Upper lobe of left lung (tissue), 6 donors: ENCODE measurements at places on chromosomes 12 and 14.
A peak's percentile ranks its signal among the peaks of the same experiment; 100 is the strongest.

- DNase-seq, result no peak
Measured at GRCh38 chr12:11767798-11768197, 118.3 kb downstream of the ETV6 start.

DNA sequence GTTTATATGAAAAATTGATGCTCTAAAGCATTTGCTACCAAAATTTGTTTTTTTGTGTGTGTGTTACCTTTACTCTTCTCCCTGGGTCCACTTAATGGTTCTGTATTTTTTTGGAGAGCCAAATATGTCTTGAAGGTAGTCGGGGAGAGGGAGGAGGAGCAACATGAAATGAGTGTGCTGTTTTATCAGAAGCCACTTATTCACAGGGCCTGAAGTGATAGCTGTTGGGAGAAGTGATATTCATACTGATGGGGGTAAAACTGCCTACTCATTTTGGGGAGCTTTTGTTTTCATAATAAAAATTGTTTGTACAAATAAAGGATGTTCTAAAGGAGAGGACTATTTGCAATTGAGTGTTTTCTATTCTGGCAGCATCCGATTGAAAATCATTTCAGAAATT is 29.2 kb downstream of the CRADD start:
- no peak for DNase-seq

DNA sequence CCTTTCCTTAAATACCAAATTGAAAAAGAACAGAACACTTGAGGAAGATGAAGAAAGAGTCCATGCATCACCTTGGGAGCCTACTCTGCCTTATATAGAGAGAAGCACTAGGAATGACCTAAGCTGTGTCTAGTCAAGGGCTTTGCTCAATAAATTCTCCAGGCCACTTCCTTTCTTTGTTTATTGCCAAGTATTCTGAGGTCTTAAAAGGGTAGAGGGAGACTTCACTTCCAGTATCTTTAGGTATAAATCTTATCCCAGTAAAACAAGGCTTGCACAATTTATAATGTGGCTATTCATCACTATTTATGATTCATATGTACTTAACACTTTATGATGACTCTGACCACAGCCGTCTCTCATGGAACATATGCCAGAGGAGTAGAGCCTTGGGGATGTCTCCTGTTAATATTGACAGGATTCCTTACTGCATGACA is 85.1 kb upstream of the ARHGAP5 start:
- DNase-seq, result no peak

GRCh38 chr12:59357811-59358210 is 238.0 kb upstream of the SLC16A7 start:
- DNase-seq, result no peak

DNA sequence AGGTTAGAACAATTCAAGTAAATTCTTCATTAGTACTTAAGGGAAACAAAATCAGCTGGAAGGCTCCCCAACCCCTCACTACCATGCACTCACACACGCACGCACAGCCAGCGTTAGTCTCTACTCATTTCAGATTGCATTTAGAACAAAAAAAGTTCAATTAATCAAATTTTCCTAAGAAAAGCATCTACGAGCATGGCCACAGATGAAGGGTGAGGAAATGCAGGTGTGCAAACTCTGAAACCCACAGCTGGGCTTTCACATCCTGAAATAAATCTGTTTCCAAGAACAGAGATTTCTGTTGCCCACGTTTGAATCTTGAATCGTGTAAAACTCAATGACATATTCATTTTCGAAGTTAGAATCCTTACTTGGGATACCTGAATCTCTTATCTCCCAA is 62.6 kb downstream of the SEL1L start:
- DNase-seq, result no peak

GRCh38 chr12:131799828-131800593 is 28.2 kb upstream of the MMP17 start:
- peak; percentile 76 for DNase-seq

GRCh38 chr12:94889445-94890210 is 113.9 kb downstream of the NDUFA12 start:
- no peak for DNase-seq

- DNase-seq, result no peak
Measured at GRCh38 chr14:74472601-74473000, 20.5 kb downstream of the NPC2 start.

- peak; percentile 29 for DNase-seq
Measured at GRCh38 chr12:58919231-58920101, 838 bp downstream of the LRIG3 start.

DNA sequence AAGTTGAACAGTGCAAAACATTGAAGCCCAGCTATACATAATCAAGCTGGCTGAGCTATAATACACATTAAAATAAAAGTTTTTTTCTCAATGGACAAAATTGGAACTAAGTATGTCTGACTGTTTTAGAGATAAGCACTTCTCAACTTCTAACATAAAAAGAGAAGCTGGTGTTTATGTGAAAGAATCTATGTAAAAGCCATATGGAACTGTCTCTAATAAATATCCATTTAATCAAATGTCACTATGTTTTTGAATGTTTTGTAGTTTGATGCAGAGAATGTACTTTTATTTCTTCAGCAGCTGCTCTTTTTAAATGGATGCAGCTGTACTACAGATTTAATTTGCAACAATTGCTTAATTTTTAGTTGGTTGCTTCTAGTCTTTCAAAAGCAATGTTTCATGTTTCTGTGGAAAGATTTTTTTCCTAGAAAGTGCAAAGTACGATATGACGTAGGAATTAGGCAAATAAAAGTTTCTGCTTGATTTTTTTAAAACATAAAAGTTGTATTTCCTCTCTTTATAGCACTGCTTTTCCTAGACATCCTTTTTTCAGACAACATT is 114.2 kb downstream of the PDE3A start:
- DNase-seq, result no peak

DNA sequence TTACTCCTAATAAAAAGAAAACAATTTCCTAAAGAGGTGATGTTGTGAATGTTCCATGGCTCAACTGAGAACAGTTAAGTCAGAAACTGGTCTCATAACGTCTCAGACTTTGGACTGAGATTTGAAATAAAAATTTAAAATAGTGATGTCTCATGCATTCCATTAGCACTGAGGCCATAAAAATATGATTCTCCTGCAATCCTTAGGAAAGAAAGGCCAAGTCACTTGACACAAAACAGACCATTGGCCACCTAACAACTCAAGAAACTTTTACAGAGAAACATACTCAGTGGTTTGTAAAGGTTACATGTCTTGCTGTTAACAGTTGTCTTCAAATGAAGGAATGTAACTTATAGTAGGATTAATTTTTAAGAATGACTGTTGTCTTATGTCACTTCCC is 58.1 kb downstream of the STAB2 start:
- DNase-seq, result no peak

- DNase-seq, result no peak
Measured at GRCh38 chr14:92507174-92507768, 6.3 kb upstream of the RIN3 start.

DNA sequence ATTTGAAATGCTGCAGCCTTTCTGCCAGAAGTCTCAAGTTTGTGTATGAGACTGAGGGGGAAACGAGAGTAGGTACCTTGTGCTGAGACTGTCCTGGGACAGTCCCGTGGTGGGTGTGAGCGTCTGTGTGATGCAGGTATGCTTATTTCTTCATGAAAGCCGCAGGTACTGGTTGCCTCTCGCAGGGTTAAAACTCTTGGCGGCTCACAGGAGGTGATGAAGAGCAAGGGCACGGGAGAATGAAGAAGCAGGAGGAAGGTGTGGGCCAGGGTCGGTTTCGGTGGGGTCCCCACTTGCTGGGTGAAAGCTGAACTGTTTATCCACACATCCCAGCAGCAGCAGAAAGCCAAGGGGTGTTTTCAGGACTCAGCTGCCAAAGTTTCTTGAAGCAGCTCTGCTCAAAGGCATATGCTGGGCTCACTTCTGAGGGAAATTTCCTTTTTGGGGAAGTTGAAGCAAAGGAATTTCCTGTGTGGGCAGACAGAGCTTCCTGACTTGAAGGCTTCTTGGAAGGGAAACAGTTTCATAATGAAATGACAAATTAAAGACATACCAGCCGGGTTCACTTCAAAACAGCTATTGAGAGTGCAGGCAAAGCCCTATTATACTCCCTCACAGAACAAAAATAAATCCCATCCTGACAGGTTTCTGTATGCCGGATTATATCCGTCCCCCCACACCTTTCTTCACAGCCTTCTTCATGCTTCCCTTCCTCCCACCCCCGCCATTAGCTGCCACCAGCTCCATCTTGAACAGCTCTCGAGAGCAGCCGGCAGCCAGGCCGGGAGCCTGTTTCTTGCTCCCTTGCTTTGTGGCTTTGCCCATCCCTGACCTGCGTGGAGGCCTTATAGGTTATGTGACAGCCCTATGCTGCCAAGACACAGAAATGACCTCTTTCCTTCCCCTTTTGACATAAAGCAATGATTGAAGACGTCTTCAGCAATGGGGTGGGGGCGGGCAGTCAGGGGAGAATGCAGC is 116.6 kb downstream of the ETV6 start:
- peak; percentile 32 for DNase-seq

GRCh38 chr12:52581066-52581465 is 7.4 kb upstream of the KRT74 start:
- no peak for DNase-seq

DNA sequence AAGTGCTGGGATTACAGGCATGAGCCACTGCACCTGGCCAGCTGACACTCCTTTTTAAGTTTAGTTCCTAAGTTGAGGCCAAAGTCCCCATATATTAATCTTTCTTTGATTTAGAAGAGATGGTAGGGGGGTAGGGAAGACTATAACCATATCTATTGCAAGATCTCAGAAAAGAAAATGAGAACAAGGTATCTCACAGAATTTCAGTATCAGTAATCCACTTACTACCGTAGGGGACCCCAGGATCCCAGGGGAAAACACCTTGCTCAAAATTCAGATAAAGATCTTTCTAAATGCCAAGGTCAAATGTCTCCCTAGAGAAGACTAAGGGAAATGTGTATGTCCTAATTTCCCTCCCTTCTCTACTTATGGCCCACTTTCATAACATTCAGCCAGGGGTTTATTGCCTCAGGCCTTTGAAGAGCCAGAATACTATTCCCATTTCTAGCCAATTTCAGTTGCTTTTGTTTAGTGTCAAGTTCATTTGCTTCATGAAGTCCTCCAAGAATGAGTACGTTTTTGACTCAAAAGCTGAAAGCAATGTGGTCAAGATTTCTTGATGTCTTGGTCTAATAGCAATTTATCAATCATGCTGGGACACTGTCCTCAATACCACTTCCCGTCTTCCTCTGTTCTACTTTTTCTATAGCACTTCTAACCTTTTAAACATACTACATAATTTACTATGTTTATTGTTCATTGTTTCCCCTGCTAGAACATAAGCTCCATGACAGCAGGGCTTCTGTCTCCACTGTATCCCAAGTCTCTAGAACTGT is 86.3 kb downstream of the DCAF5 start:
- DNase-seq, result no peak

GRCh38 chr12:59780605-59781135 is 184.8 kb downstream of the SLC16A7 start:
- no peak for DNase-seq

DNA sequence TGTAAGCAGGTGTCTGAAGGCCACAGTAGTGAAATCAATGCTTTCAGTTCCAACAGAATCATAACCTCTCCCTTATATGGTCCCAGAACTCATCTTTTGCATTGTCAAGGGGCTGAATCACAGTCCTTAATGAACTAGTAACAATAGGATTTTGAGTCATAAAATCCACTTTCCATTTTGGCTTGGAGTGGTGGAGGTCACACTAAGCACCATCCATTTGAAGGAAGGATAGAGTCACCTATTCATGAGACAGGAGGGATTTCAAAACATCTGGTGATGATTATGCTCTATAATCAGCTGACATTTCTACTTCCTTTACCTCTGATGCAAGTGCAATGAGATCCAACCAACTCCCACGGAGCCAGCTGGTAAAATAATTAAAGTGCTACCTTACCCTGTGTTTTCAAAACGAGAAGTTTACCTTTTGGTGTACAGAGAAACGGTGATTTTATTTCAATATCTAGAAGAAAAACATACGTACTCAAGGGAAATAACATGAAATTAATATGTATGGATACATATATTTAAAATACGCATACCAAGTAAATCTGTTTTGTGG is 59.1 kb downstream of the TMEM132D start:
- no peak for DNase-seq

GRCh38 chr12:107329569-107330324 is 236.4 kb upstream of the CRY1 start:
- DNase-seq, result no peak

DNA sequence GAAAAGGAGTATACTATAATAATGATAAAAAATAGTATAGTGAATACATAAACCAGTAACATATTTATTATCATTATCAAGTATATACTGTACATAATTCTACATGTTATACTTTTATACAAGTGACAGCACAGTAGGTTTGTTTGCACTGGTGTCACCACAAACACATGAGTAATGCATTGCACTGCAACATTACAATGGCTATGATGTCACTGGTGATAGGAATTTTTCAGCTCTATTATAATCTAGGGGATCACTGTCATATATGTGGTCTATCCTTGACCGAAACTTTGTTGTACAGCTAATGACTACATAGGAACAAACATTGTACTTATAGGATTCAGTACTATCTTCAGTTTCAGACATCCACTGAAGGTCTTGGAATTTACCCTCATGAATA is 165.8 kb upstream of the SYT1 start:
- DNase-seq, result no peak

- DNase-seq, result no peak
Measured at GRCh38 chr12:105175397-105175990, 60.5 kb downstream of the APPL2 start.
